ENCODE measurements at places on chromosomes 7 and 10.

DNA sequence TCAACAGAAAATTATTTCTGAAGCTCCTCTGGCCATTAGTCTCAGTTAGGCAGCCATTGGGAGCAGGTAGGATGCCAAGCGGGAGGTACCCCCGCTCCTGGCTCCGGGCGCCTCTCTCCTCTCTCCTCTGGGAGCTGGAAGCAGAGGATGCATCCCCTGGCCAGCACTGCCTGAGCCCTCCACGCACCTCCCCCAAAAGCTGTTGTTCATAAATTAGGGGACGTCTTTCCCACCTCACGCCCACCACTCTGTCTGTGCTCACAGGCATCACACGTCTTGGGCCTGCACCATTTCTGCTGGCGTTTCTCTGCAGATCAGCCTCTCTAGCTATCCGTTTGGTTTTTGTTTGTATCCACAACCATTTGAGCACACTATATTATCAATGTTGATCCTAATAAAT is 609.0 kb upstream of the FOXK1 start:
- DNase-seq, result no peak

DNA sequence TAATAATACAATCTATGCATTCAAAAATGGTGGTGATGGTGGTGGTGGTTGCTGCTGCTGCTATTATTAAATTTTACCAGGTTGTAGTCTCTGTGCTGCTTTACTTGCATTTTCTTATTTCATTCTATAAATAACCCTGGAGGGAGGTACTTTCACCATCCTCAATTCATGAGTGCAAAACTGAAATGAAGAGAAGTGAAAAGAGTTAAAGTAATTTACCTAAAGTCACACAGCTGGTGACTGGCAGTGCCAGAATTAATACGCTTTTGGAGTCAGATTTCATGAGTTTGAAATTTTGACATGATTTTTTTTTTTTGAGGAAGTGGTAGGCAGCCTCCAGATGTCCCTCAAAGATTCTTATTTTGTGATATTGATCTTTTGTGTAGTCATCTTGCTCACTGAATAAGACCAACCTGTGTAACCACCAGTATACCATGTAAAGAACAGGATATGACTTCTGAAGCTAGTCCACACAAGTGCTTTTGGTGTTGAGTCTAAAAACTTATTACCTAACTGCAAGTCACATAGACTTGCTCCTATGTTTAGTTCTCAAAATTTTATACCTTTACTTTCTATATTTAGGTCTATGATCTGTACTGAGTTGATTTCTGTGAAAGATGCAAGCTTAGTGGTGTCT is 218.8 kb downstream of the ZWINT start:
- DNase-seq, result no peak

GRCh38 chr7:98930921-98931320 is 52.6 kb downstream of the TRRAP start:
- no peak for DNase-seq

GRCh38 chr7:158312789-158313188 is 274.8 kb downstream of the PTPRN2 start:
- DNase-seq, result no peak

DNA sequence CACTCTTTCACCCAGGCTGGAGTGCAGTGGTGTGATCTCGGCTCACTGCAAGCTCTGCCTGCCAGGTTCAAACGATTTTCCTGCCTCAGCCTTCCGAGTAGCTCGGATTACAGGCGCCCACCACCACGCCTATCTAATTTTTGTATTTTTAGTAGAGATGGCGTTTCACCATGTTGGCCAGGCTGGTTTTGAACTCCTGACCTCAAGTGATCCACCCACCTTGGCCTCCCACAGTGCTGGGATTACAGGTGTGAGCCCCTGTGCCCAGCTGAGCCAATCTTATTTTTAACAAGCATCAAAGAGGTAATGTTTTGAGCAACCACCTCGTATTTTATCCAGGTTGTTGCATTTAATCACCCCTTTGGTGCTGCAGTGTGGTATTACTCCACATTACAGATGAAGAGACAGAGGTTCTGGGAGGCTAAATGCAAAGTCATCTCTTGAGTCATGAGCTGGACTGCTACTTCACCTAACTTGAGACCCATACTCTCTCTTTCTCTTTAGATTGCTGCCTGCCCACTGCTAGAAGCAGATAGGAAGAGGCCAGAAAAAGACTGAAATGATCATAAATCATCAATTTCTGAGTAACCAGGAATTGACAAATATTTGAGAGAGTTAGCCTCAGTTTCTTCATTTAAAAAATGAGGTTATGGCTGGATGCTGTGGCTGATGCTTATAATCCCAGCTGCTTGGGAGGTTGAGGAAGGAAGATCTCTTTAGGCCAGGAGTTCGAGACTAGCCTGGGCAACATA is 116.2 kb downstream of the CAMK1D start:
- no peak for DNase-seq

DNA sequence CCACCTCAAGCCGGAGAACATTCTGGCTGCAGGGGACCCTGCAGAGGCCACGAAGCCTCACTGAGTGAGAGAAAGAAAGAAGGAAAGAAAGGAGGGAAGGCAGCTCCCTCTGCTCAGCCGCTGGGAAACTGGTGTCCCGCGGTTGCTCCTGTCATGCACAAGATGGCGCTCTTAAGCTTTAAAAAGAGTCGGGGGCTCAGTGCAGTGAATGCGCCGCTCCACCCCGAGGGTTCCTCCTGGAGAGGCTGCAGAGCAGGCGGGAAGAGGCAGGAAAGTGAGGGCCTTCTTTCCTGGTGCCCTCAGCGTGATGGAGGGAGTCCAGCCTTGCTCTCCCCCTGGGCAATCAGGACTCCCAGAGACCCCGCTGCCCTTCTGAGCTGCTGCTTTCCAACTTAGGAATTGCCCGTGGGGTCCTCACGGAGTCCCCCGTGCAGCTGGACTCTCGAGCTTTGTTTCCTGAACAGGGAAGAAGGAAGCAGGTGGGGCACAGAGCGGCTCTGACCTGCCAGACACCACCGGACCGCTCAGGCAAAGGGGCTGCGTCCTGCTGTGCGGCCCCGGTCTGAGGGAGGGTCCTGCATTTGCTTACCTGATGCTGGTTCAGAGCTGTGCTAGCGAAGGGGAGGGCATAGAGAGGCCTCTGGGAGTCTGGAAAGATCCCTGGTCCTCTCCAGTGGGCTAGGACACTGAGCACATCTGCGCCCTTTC is 141.9 kb upstream of the MKI67 start:
- DNase-seq, result no peak
